LHCN-M2 (cell line): ENCODE measurements at places on chromosomes 2 and 18. TPM values are rescaled to one million over a fixed set of nuclear protein-coding genes. Genes with fewer than 3 reads are reported as not detected.

GATA6 gene
- 0.06 TPM in 1 of 2 replicates, not detected in the other for total RNA-seq

KYNU gene
- 0.51 and 1.5 TPM in 2 replicates for total RNA-seq

KIAA2012 gene
- total RNA-seq, result not detected in 2 replicates

WIPF1 gene
- 11.9 and 19.4 TPM in 2 replicates for total RNA-seq

ANKRD30BL gene
- total RNA-seq, result not detected in 2 replicates

KIF5C gene
- 0.17 and 0.32 TPM in 2 replicates for total RNA-seq

SERPINB13 gene
- total RNA-seq, result not detected in 2 replicates

ALPI gene
- total RNA-seq, result not detected in 2 replicates

SLC19A3 gene
- 0.17 and 0.26 TPM in 2 replicates for total RNA-seq

STPG4 gene
- total RNA-seq, result 0.17 and 0.19 TPM in 2 replicates

IL1R2 gene
- 0.26 TPM in 1 of 2 replicates, not detected in the other for total RNA-seq

MC5R gene
- not detected in 2 replicates for total RNA-seq

IL1RN gene
- not detected in 2 replicates for total RNA-seq

EGR4 gene
- total RNA-seq, result not detected in 2 replicates

NEUROD1 gene
- total RNA-seq, result not detected in 2 replicates

SCN3A gene
- total RNA-seq, result 0.06 TPM in 1 of 2 replicates, not detected in the other

SPC25 gene
- 34.6 and 35.1 TPM in 2 replicates for total RNA-seq

MARCHF7 gene
- 98.2 and 124 TPM in 2 replicates for total RNA-seq

CNTNAP5 gene
- total RNA-seq, result not detected in 2 replicates

GRP gene
- not detected in 2 replicates for total RNA-seq

AOX1 gene
- total RNA-seq, result 41.5 and 43.0 TPM in 2 replicates

SP9 gene
- 0.06 TPM in 1 of 2 replicates, not detected in the other for total RNA-seq

DCC gene
- not detected in 2 replicates for total RNA-seq

EEF1B2 gene
- 480 and 488 TPM in 2 replicates for total RNA-seq

ARPC2 gene
- total RNA-seq, result 499 and 526 TPM in 2 replicates

DUSP19 gene
- 2.8 and 3.5 TPM in 2 replicates for total RNA-seq

RESP18 gene
- not detected in 2 replicates for total RNA-seq
